Hematopoietic multipotent progenitor cell (in vitro differentiated cells): ENCODE measurements at places on chromosomes 7 and 10.

DNA sequence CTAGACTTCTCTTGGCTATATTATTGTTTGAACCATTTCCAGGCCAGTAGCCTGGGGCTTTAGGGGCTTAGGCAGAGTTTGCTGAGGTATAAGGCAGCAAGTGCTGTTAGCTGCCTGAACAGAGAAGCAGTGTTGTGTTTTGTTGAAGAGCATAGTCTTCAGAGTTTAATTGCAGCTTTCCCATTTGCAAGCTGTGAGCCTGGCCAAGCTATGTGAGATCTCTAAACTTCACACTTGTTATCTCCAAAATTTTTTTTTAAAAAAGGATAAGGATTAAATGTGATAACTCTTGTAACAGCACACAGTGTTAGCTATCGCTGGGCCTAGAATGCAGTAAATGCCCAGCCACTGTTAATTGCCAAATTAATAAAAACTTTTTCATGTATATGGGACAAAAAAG, 782.4 kb downstream of the REEP3 start:
- no peak for DNase-seq

DNA sequence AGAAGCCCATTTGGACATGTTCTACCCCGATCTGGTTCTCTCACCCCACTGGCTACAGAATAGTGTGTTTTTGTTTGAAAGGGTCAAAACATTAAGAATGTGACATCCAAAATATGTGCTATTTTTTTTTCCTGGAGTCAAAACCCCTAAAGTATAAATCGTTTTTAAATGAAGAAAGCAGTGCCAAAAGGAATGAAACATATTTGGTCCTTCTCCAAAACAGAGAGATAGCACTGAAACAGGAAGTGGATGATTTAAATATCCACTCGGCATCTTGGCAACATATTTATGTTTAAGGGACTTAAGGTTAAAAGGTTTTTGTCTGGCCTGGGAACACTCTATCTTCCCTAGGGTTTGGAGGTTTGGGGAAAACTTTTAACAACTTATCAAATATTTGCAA, 32.3 kb downstream of the CALD1 start:
- DNase-seq, result no peak

- DNase-seq, result no peak
Measured at GRCh38 chr10:98260350-98260749, 7.6 kb downstream of the LOXL4 start.

GRCh38 chr7:75048435-75049379, 24.9 kb downstream of the RCC1L start:
- no peak for DNase-seq

DNA sequence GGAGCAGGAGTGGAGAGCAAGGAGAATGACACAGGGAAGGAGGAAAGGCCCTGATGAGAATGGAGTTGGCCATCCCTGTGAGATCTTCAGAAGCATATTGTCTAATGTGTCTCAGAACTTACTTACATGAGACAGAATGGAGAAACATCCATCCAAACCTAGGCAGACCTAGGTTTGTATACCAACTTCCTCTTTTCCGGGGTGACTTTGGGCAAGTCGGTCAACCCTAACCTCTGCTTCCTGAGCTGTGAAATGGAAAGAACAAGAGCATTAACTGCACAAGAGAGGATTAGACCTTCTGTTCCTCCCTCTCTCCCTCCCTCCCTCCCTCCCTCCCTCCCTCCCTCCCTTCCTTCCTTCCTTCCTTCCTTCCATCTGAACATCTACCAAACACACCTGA, 4.5 kb downstream of the GHRHR start:
- no peak for DNase-seq

DNA sequence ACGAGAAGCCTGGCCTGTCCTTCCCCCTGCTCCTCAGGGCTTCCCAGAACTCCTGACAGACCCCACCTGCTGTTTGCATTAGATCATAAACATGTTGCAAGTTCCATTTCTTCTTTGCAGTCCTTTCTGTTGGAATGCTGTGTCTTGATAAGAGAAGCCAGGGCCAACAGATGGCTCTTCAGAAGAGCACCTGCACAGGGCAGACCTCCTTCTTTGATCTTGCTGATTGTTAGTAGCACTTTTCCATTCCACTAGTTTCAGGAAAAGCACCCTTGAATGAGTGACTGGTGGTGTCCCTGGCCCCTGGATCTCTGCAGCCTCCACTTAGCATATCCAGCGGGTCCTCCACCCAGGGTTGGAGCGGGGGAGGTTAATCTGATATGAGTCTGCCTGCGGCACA, 243.2 kb downstream of the GFRA1 start:
- no peak for DNase-seq

DNA sequence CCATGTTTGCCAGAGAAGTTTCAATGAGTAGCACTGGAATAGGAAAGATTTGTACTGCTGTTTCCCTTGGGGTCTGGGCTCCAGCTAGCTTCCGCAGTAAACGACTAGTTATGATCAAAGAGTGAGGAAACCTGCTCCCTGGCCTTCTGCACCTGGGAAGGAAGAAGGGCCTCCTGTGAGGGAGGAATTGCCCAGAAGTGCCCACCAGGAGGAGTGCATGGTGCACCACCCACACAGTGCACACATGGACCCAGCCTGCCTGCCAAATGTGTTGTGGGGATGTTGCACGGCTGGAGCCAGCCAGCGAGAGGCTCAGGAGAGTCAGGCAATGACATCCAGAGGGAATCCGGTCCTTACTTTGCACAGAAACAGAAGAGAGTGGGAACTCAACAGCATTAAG, 27.0 kb upstream of the FAM107B start:
- no peak for DNase-seq

- DNase-seq, result peak; percentile 76
Measured at GRCh38 chr7:139043823-139044812, 8.3 kb upstream of the ZC3HAV1L start.
